ENCODE measurements at places on chromosomes 1 and 21. TPM values are rescaled to one million over a fixed set of nuclear protein-coding genes. Genes with fewer than 3 reads are reported as not detected.
A peak's percentile ranks its signal among the peaks of the same experiment; 100 is the strongest.

- no peaks in the 10 kb centered on the region for H3K4me1 ChIP-seq
- H3K4me3 ChIP-seq, result no peak overlapping the region
- DNase-seq, result no peak
- H3K36me3 ChIP-seq, result peaks cover 99% of the 10 kb centered on the region
- peaks cover 2% of the 10 kb centered on the region for H3K27me3 ChIP-seq
Measured at GRCh38 chr1:1624443-1625403, 7.2 kb upstream of the MMP23B start.

DNA sequence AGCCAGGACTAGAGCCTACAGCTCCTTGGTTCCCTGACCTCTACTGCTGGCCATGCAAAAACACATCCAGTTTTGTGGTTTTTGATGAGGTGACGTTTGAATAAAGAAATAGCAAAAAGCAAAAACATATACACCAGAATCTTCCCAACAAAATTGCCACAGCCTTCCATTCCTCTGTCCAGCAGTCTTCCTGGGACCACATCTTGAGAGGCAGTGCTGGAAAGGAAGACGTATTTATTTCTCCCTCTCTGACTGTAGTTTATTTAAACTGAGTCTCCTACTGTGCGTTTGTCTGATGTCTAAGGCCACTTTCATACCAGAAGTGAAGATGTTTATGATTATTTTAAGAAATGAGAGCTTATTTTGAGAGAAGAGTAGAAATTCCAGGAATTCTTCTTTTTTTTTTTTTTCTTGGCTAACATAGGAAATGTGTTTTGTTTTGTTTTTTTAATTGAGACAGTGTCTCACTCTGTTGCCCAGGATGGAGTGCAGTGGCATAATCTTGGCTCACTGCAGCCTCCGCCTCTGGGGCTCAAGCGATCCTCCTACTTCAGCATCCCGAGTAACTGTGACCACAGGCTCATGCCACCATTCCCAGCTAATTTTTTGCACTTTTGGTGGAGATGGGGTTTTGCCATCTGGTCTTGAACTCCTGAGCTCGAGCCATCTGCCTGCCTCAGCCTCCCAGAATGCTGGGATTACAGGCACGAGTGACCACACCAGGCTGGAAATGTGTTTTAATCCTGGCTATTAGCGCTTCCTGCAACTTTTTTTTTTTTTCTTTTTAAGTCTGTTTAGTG lies 118.5 kb downstream of the ITSN1 start:
- H3K4me3 ChIP-seq, result no peak overlapping the region
- H3K27me3 ChIP-seq, result no peaks in the 10 kb centered on the region
- H3K27ac ChIP-seq, result peak overlapping the region; percentile 82
- peaks cover 11% of the 10 kb centered on the region for H3K36me3 ChIP-seq
- no peak for DNase-seq
- H3K4me1 ChIP-seq, result peaks cover 7% of the 10 kb centered on the region

- no peaks in the 10 kb centered on the region for H3K36me3 ChIP-seq
- peaks cover 11% of the 10 kb centered on the region for H3K4me1 ChIP-seq
- peak overlapping the region; percentile 10 for H3K27ac ChIP-seq
- DNase-seq, result no peak
- no peak overlapping the region for H3K4me3 ChIP-seq
- H3K27me3 ChIP-seq, result no peaks in the 10 kb centered on the region
Measured at GRCh38 chr1:232553809-232554208, 76.1 kb downstream of the SIPA1L2 start.

- peaks cover 15% of the 10 kb centered on the region for H3K36me3 ChIP-seq
- no peak overlapping the region for H3K27ac ChIP-seq
- H3K4me3 ChIP-seq, result no peak overlapping the region
- no peak for DNase-seq
Measured at GRCh38 chr21:41928621-41929220, 25.1 kb downstream of the C2CD2 start.

DNA sequence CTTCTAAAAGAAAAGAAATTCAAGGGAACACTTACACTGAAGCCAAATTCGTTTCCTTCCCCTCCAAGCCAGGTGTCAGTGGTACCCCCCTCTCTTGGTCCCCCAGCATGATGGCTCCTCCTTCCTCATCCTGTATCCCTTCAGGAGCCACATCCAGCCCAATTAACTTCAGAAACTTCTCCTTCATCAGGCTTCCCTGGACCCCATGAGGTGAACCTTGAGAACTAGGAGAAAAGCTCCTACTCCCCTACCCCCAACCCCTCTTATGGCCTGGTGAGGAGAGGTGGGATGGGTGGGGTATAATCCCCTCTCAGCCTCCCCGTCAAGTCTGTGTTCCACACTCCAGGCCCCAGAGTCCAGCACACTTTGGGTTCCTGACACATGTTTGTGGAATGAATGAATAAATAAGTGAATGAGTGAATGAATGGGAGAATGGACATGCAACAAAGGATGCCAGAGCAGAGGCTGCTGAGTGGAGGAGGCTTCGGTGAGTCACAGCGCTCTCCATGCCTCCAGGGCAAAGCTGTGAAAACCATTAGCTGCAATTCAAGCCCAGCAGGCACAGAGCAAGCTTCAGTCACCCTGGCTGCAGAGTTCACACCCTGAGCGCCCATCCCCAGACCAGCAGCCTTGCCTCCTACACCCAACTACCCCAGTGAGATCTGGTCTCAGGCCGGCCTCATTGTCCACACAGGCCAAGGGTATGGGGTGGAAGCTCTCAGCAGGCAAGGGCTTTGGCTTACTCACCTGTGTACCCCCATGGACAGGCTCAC lies 43.8 kb downstream of the BATF3 start:
- no peak for DNase-seq
- no peaks in the 10 kb centered on the region for H3K4me1 ChIP-seq
- H3K36me3 ChIP-seq, result no peaks in the 10 kb centered on the region
- no peak overlapping the region for H3K27ac ChIP-seq

- no peak overlapping the region for H3K27ac ChIP-seq
- no peaks in the 10 kb centered on the region for H3K36me3 ChIP-seq
- H3K4me1 ChIP-seq, result no peaks in the 10 kb centered on the region
- DNase-seq, result no peak
- no peaks in the 10 kb centered on the region for H3K27me3 ChIP-seq
Measured at GRCh38 chr1:81547912-81548303, 252.8 kb upstream of the ADGRL2 start.

Gene LEPROT
- total RNA-seq, result 49.8 TPM

Gene PAQR6
- 43.1 TPM for total RNA-seq

Gene CA6
- not detected for total RNA-seq

Gene CDC42BPA
- 58.9 TPM for total RNA-seq

- peaks cover 26% of the 10 kb centered on the region for H3K4me1 ChIP-seq
- peaks cover 3% of the 10 kb centered on the region for H3K36me3 ChIP-seq
- DNase-seq, result no peak
Measured at GRCh38 chr1:53604291-53604919, 134.6 kb downstream of the GLIS1 start.

Gene CRYBG2
- 0.30 TPM for total RNA-seq

DNA sequence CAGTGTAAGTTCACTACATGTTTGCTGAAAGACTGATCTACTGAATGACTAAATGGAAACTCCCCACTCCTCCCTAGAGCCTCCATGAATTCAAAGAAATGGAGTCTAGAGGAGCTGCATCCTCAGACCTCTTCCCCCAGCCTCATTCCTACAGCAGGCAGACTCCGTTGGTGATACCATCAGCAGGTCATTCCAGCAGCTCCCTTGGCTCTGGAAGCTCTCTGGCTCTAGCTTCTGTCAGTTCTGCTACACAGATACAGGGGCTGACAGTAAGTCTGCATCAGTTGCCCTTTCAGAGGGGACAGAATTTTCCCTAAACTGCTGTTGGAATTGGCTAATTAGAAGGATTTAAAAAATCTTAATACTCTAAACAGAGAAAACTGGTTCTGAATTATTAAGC lies 31.7 kb upstream of the DMRTA2 start:
- no peak for DNase-seq
- no peaks in the 10 kb centered on the region for H3K27me3 ChIP-seq
- H3K36me3 ChIP-seq, result no peaks in the 10 kb centered on the region
- H3K4me3 ChIP-seq, result no peak overlapping the region
- H3K4me1 ChIP-seq, result no peaks in the 10 kb centered on the region

GRCh38 chr1:115112496-115113375 lies 23.4 kb upstream of the TSPAN2 start:
- no peaks in the 10 kb centered on the region for H3K27me3 ChIP-seq
- no peak overlapping the region for H3K4me3 ChIP-seq
- peaks cover 9% of the 10 kb centered on the region for H3K4me1 ChIP-seq
- DNase-seq, result peak; percentile 12

- DNase-seq, result no peak
- no peak overlapping the region for H3K4me3 ChIP-seq
- no peaks in the 10 kb centered on the region for H3K27me3 ChIP-seq
Measured at GRCh38 chr1:174623324-174624035, 175.7 kb downstream of the GPR52 start.

Gene FNDC10
- total RNA-seq, result 6.0 TPM

DNA sequence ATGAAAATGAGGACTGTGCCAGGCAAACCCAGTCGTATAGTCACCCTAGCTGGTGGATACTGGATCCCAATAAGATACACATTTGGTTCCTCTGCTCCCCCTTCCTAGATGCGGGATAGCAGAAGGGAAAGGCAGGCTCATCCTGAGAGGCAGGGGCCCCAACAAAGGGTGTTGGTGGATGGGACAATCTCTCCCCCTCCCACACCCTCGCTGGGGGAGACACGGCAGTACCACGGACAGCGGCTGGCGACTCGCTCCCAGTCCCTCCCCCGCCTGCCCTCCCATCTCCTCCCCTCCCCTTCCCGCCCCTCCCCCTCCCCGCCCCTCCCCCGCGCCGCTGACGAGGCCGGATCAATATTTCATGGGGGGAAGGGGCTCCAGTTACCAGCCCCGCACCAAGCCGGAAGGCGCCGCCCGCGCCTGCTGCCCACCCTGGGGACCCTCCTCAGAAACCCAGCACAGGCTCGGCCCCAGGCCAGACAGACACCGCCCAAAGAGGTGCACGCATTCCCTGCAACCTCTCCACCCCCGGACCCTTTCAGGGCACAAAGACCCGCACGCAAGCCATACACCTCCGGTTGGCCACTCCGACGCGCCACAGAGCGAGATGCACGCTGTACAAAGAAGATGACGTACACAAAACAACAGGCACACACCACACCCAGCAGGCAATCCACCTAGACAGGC lies 11.5 kb downstream of the RIMS3 start:
- DNase-seq, result peak; percentile 88
- H3K27ac ChIP-seq, result no peak overlapping the region
- peaks cover 34% of the 10 kb centered on the region for H3K4me1 ChIP-seq
- H3K4me3 ChIP-seq, result peak overlapping the region; percentile 4
- H3K36me3 ChIP-seq, result no peaks in the 10 kb centered on the region
- no peaks in the 10 kb centered on the region for H3K27me3 ChIP-seq

DNA sequence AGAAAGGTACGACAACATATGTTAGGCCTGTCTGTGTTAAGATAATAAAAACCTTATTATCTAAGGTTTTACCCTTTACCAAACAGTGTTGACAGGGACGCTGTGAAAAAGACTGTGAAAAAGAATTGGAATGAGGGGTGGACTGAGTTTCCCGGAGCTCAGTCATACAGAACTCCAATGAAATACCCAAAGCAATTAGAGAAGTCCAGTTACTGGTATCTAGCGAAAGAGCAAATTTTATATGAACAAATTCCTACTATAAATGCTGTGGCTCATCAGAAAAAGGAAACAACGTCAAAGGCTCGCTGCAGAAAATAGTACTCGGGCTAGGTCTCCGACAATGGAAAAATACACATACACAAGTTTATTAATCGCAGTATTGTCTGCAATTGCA lies 708 bp upstream of the RBBP5 start:
- peak overlapping the region; percentile 95 for H3K27ac ChIP-seq
- DNase-seq, result no peak
- peak overlapping the region; percentile 97 for H3K4me3 ChIP-seq
- no peaks in the 10 kb centered on the region for H3K27me3 ChIP-seq
- peaks cover 6% of the 10 kb centered on the region for H3K36me3 ChIP-seq

Gene IGSF3
- 25.7 TPM for total RNA-seq

Gene CLCNKA
- 1.8 TPM for total RNA-seq

All from spinal cord (tissue), 10 donors.